H1 (cell line): ENCODE measurements at places on chromosomes 11 and 22.

GRCh38 chr11:111378861-111379601, at the start of gene POU2AF1:
TSS of gene POU2AF1 (minus strand) at chr11:111379275. CDS start at chr11:111379177, 98 bp downstream.
- H3K27me3 ChIP-seq = no peaks in the 10 kb centered on the region
- H3K4me1 ChIP-seq = no peaks in the 10 kb centered on the region
- H3K4me3 ChIP-seq = no peak within 1 kb of the TSS
- H3K27ac ChIP-seq = no peak within 1 kb of the TSS
- no peak for DNase-seq

DNA sequence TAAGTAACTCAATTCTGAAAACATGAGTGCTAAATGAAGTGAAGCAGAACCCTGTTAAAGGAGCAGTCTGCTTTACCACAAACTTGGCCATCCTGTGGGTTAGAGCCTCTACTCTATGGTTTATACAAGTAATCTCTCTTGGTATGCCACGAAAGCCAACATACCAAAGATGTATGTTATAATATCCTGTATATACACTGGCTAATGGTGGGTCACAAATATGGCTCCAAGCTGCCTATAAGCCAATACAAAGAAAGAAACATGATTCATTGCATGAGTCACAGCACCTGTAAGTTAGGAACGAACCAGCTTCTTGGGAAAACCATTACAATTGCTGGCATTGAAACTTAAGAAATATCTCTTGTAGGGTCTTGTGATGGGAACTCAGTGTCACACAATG, 16.1 kb downstream of the XRRA1 start:
- H3K4me1 ChIP-seq = no peaks in the 10 kb centered on the region
- H3K36me3 ChIP-seq = no peaks in the 10 kb centered on the region
- no peak for DNase-seq
- H3K27ac ChIP-seq = no peak overlapping the region

DNA sequence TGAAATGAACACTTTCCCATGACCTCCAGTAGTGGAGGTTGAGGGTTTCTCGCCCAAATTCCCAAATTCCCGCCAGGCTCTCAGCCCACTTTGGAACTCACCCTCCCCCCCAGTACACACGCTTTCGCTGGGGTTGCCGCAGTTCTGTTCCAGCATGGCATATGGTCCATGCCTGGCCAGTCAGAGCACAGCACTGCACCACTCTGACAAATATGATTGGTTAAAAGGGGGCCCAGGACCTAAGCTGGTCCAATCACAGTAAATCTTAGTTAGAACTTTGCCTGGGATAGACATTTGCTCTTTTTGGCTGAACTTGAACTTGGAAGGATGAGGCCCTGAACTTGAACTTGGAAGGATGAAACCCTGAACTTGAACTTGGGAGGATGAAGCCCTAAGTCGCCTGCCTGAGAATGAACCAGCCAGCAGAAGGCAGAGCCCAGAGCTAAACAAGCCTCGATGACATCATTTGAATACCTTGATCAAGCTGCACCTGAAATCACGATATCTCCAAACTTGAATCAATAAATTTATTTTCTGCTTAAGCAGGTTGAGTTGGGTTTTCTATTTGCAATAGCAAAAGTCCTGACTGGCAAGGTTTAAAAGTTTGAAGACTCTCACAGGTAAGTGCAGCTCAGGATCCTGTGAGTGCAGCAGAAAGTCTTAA, 12.6 kb upstream of the SSTR3 start:
- H3K36me3 ChIP-seq = no peaks in the 10 kb centered on the region
- H3K4me1 ChIP-seq = no peaks in the 10 kb centered on the region
- no peaks in the 10 kb centered on the region for H3K27me3 ChIP-seq
- no peak overlapping the region for H3K4me3 ChIP-seq
- no peak for DNase-seq

DNA sequence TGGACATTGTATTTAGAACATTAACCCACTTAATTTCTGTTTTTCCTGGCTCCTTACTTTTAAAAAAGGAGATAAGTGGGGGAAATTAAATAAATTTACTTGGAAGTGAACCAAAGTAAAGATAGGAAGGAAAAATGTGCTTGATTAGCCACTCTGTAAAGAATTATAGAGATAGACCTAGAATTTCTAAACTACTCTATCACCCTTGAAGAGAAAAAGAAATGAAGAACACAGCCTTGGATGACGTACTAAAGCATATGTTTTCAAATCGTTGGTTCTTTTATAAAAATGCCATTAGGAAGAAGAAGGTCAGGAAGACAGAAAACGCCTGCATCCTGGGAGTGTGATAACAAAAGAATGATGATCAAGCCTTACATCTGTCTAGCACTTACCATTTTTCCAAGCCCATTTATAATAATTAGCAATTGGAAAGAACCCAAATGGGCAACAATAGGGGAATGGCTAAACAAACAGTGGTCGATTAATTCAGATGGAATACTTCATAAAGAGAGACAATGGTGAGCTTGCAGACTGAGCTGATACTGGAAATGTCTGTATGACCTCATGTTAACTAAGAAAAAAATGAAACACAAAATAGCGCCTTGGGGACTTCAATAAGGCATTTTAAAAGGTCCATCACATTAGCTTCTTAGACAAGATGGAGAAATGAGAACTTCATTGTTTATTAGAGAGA, 81.0 kb upstream of the LRRC55 start:
- H3K36me3 ChIP-seq = no peaks in the 10 kb centered on the region
- DNase-seq = no peak
- H3K4me1 ChIP-seq = no peaks in the 10 kb centered on the region
- H3K4me3 ChIP-seq = no peak overlapping the region
- no peak overlapping the region for H3K27ac ChIP-seq

GRCh38 chr11:111010391-111011274, 234.9 kb upstream of the POU2AF2 start:
- H3K27me3 ChIP-seq = no peaks in the 10 kb centered on the region
- peaks cover under 1% of the 10 kb centered on the region; the same call in 1 of the 2 replicates for H3K4me1 ChIP-seq
- H3K27ac ChIP-seq = no peak overlapping the region
- no peak for DNase-seq

DNA sequence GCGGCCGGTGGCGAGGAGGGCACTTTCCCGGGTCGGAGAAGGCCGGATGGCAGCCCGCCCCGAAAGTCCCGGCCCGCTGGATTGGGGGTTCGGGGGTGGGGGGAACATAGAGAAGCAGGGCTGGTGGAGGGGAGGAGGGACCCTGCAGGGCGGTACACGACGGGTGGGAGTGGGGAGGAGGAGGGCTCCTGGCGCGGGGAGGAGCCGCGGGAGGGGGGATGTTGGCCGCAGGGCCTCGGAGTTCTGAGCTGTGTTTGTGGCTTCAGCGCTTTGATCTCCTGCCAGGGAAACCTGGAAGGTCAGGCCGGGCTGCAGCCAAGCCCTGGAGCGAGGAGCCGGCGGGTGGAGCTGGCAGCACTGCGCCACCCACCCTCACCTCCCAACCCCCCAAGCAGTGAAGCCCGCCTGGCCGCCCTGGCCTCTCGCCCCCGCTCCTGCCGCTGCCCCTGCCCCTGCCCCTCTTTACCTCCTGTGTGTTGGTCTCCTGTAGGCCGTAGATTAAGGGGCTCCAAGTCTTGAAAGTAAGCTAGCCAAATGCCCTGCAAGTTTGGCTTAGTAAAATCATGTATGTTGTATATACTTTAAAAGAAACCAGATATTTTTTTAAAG, 30.9 kb downstream of the C22orf31 start:
- H3K27ac ChIP-seq = peak overlapping the region; percentile 35; the same call in 1 of the 2 replicates
- no peaks in the 10 kb centered on the region for H3K27me3 ChIP-seq
- no peaks in the 10 kb centered on the region for H3K36me3 ChIP-seq
- peak overlapping the region; percentile 43 for H3K4me3 ChIP-seq

GRCh38 chr22:32644252-32645100, 157.0 kb upstream of the TIMP3 start:
- no peaks in the 10 kb centered on the region for H3K36me3 ChIP-seq
- no peaks in the 10 kb centered on the region for H3K27me3 ChIP-seq
- no peak overlapping the region for H3K27ac ChIP-seq
- DNase-seq = no peak
- H3K4me1 ChIP-seq = no peaks in the 10 kb centered on the region

DNA sequence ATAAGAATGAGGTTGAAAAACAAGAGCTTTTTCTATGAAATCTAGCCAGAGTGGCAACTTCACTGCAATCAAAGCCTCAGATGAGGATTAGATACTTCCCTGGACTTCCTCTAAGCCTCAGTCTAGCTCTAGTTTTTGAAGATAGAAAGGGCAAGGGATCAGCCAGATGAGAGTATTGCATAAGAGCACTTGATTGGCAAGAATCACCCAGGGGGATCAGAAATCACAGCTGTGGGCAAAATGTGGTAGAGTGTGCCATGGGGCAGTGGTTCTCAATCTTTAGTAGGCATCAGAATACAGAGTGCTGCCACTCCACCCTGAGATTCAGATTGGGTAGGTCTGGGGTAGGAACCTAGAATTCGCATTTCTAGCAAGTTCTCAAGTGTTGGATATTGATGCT, 82.4 kb downstream of the EXT2 start:
- no peak overlapping the region for H3K27ac ChIP-seq
- no peak for DNase-seq
- peaks cover 12% of the 10 kb centered on the region for H3K4me1 ChIP-seq
- no peaks in the 10 kb centered on the region for H3K36me3 ChIP-seq
- no peak overlapping the region for H3K4me3 ChIP-seq

DNA sequence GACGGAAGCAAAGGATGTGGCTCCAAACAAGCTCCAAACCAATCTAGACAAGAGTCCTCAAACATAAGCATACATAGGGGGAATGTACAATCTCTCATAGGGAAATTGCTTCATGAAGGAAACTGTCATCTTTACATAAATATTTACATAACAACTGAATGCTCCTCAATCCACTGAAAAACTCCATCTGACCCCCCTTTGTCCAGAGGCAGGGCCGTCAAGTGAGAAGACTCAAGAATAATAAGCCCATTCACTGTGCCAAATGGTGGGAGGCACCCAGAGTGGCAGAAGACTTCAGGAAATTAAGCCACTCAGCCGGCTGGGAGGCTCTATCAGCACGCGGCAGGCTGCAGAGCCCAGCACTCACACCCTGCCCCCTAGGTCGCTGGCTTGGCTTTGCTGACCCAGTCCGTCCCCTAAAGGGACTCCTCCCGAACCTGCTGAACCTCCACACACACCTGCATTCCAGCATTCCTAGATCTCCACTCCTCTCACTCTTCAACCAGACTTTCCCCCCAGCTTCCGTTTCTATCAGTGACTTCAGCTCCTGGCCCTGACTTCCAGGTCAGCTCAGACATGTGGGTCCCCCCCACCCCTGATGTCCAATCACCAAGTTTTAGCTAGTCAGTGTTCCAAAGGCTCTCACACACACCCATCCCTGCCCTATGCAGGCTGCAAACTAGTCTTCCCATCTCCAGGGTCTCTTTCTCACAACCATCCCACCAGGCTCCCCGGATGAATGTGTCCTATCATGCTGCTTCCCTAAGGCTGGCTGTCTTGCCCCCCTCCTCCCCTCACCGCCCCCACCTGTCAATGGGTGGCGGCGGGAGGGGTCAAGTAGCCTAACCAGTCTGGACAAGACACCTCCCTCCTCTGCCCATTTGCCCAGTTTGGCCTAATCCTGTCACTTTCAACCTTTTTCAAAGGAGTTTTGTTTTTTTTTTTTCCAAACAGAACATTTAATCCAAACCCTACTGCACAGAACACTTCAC, 11.3 kb downstream of the VPS37C start:
- H3K27ac ChIP-seq = no peak overlapping the region
- H3K4me1 ChIP-seq = peaks cover 2% of the 10 kb centered on the region
- DNase-seq = no peak
- H3K4me3 ChIP-seq = no peak overlapping the region

- peaks cover 3% of the 10 kb centered on the region; the same call in 1 of the 2 replicates for H3K4me1 ChIP-seq
- H3K27ac ChIP-seq = no peak overlapping the region
- H3K27me3 ChIP-seq = no peaks in the 10 kb centered on the region
- no peaks in the 10 kb centered on the region for H3K36me3 ChIP-seq
- DNase-seq = no peak
- no peak overlapping the region for H3K4me3 ChIP-seq
These were observed 49.1 kb downstream of the SPATA19 start for GRCh38 chr11:133796043-133796795.

DNA sequence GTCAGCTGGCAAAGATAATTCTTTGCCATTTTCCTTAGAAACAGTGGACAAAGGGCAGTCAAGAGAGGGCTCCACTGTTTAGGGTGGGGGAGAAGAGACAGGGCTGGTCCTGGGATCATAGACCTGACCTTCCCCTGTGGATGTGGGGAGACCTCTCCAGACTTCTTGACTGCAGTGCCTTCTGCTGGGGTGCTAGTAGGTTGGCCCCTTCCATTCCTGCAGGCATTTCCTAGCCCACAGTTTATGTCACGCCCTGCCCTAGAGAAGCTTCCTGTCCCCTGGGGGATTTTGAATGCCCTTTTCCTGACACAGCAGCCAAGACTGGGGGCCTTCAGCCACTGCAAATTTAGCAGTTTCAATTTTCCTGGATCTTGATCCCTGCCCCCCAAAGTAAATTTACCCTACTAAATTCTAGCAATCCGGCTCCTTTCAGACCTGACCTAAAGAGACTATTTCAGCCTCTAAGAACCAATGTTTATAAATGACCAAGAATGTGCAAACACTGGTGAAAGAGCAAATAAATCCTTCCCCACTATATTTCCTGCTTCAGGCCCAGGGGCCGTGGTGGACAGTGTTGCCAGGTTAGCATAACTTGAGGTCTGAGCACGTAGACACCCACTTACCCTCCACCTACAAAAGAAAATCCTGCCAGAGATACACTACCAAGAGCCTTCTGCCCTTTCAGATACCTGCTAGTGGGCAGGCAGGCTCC, 58.4 kb downstream of the PPFIBP2 start:
- H3K4me1 ChIP-seq = peaks cover 15% of the 10 kb centered on the region
- H3K4me3 ChIP-seq = no peak overlapping the region
- H3K27ac ChIP-seq = no peak overlapping the region
- no peak for DNase-seq
- H3K27me3 ChIP-seq = no peaks in the 10 kb centered on the region

GRCh38 chr11:74866557-74866956, 82.3 kb downstream of the XRRA1 start:
- peaks cover 3% of the 10 kb centered on the region; the same call in 1 of the 2 replicates for H3K36me3 ChIP-seq
- H3K4me1 ChIP-seq = no peaks in the 10 kb centered on the region
- no peak overlapping the region for H3K4me3 ChIP-seq
- no peak overlapping the region for H3K27ac ChIP-seq
- no peak for DNase-seq

DNA sequence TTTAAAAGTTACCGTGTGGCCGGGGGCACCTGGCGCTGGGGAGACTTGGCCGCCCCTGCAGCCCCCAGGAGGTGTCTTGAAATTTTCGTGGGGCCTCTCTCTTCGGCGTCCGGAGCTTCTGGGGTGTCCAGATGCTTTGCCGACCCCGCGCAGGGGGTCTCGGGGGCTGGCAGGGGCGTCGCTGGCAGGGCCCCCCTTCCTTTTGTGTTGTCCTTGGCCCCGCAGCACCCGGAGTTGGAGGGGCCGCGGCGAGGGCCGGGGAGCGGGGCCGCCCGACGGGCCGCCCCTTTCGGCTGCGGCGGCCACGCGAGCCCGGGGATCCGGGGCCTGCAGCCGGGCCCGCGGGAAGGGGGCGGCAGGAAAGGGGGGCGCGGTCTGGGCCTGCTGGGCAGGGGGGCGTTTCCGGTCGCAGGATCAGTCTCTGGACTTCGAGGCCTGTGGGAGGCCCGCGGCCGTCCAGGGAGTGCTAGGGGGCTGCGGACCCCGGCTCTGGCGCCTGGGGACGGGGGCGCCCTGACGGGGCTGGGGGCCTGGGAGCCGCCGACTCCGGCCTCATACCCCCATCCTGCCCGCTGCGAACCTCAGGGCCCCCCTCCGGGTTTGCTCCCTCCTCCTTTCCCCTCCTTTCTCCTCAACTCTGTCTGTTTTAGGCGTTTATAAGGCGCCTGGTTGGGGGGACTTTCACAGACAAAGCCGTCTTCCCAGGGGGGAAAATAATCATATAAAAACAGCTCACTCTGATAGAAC, 869 bp downstream of the ZC3H7B start:
- H3K27ac ChIP-seq = no peak overlapping the region
- H3K4me3 ChIP-seq = peak overlapping the region; percentile 84
- DNase-seq = no peak
- peaks cover 5% of the 10 kb centered on the region; the same call in 1 of the 2 replicates for H3K4me1 ChIP-seq
